NCI-H2029 treated with DMSO at 0.1 percent for 48 hours (cell line): ENCODE measurements at places on chromosomes 4 and X.

- no peak for DNase-seq
Observed at GRCh38 chr4:189845145-189845846, 95.4 kb upstream of the FRG1 start.

DNA sequence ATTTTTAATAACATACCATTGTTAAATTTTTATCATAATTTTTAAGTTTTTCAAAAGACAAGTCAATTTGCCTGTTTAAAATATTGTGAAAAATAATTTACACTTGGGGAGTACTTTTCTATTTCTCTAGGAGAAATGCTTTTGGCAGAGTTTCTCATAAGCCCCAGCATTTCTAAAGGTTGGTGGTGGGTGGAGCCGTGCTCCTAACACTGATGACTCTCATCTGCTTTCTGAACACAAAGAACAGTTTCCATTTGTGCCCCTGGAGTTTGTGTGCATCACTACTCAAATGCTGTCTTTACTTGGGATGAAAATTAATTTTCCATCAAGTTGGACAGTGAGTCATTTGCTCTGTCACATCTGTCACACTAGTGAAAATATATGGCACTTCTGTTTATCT is 57.6 kb downstream of the TNIP2 start:
- DNase-seq, result no peak

GRCh38 chr4:10183462-10183861 is 66.9 kb upstream of the WDR1 start:
- DNase-seq, result no peak

DNA sequence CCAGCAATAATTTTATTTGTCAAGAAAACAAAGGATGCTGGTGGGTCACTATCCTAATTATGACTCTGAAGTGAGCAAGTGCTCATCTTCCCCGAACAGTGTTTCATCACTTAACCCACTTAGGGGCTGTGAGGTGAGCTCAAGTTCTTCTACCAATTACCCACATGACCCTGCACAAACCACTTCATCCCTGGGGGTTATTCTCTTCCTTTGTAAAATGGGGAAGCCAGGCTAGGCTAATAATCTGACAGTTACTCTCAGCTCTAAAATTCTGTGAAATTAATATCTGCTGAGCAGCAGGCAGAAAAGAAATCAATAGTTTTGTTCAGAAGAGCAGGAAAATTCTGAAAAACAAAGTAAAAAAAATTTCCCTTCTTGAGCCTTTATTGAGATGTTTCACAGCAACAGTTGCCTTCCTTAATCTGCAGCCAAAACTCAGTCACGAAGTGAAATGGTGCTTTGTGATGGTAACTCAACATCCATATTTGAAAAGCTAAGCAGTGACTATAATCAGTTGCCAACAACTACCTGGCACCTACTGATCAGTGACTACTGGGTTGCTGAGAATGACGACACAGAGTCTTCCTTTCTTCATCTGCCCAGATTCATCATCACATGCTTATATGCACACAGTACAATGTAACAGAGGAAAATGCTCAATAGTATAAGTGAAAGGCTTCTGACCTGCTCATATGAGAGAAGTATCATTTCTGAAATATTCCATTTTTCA is 24.1 kb downstream of the ATP8A1 start:
- DNase-seq, result no peak

GRCh38 chr4:123453061-123453680 is 56.6 kb downstream of the SPRY1 start:
- DNase-seq, result no peak

GRCh38 chr4:76374798-76375197 is 46.1 kb downstream of the CCDC158 start:
- DNase-seq, result no peak

DNA sequence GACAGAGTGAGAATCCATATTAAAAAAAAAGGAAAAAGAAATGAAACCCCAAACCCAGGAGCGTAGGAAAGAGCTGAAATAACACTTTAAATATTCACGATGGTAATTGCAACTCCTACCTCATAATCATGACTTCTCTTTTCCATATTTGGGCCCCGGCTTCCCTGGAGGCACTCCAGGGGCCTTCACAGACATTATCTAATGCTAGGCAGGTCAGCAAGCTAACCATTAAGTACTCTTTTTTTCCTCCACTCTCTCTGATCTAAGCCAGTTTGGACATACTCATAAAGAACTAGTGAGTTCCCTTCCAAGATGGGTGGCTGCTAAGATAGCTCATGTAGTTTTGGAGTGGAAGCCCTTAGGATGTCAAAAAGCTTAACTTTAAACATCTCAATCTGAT is 83.2 kb downstream of the SH3KBP1 start:
- no peak for DNase-seq

DNA sequence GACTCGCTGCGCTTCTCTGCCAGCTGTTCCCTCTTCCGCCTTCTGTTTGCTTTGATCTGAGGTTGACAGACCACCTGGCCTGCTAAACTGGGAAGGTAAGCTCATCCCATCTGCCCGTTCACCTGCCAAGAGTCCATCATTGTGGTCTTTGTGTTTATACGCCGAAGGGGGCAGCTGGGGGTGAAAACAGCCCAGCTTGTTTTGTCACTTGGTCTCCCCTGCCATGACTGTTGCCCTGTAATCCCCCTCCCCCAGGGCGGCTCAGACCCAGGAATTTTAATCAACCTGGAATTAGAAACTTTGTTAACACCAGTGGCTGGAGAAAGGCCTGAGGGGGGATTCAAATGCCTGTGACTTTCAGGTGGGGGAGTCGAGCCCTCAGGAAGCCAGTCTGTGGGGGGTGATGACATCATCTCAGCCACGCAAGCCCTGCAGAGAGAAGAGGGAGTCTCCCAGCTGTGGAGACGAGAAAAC is 333.3 kb downstream of the BCOR start:
- no peak for DNase-seq
